GM23338 (cell line): ENCODE measurements at places on chromosomes 7 and 10. TPM values are rescaled to one million over a fixed set of nuclear protein-coding genes. Genes with fewer than 3 reads are reported as not detected.

- DNase-seq = no peak
Measured at GRCh38 chr10:80322711-80323110, 33.3 kb upstream of the MAT1A start.

GRCh38 chr10:9010931-9011670 is 956.6 kb downstream of the GATA3 start:
- no peak for DNase-seq

The PRLHR gene
- polyA plus RNA-seq = 0.07 TPM in 1 of 2 replicates, not detected in the other

The TAC1 gene
- 7.5 and 9.7 TPM in 2 replicates for polyA plus RNA-seq
